ENCODE measurements at places on chromosomes 16 and 17. TPM values are rescaled to one million over a fixed set of nuclear protein-coding genes. Genes with fewer than 3 reads are reported as not detected.

Gene TOP3A
- total RNA-seq = 37.0 TPM

Gene CHD9NB
- 7.5 TPM for total RNA-seq

- no peak for DNase-seq
Observed at GRCh38 chr17:45424769-45425124, 7.9 kb downstream of the ARHGAP27 start.

Gene TMEM88
- 18.5 TPM for total RNA-seq

- DNase-seq = no peak
Observed at GRCh38 chr17:56880133-56880532, 33.7 kb downstream of the TRIM25 start.

Data from sciatic nerve (tissue), 2 donors.